ENCODE measurements at places on chromosomes 13 and 19.

DNA sequence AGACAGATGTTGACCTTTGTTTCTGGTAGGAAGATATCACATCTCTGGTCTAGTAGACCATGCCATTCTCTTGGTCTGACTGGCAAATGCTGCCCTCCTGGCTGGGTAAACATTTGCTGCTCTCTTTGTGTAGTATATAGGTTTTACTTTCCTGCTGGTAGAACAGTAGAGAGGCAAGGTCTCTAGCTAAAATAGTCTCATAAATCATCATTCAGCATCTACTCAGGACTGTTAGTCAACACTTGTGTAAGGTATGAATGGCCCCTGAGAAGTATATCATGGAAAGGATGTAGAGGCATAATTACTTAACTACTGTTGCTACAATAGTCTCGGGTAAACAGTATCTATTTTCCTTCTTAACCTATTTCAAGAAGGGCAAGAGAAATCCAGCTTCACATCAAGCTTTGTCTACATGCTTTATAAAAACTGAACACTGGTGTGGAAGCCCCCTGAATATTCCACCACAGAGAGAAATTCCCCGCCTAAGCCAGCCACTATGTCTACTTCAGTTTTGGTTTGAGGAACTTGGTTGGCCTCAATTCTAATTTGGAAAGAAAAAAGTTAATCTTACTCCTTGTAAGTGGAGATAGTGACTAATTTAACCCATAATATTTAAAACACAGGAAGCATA, 18.4 kb upstream of the MYCBP2 start:
- DNase-seq: peak; percentile 99

GRCh38 chr19:32646556-32646955, 28.4 kb downstream of the ANKRD27 start:
- DNase-seq: no peak

GRCh38 chr13:92390217-92390616, 836.4 kb upstream of the GPC6 start:
- peak; percentile 93 for DNase-seq

DNA sequence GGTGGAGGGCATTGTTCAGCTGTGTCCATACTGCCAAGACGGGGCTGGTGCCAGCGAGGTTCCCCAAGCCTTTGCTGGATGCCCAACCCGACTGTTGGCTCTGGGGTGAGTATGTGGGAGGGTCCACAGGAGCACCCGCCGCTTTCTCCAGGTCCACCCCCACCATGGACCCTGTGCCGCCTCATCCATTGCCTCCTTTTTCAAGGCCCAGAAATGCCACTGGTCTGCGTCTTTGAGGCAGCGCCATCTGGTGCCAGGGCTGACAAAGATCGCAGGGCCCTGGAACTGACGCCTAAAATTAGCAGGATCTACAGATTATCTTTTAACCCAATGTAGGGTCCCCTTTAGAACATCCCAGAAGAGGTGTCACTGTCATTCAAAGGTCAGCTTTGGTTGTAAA, 34.6 kb downstream of the NFIX start:
- DNase-seq: no peak

GRCh38 chr13:83825676-83826075, 56.6 kb downstream of the SLITRK1 start:
- no peak for DNase-seq

GRCh38 chr19:13990085-13990484, 16.0 kb downstream of the RFX1 start:
- no peak for DNase-seq

DNA sequence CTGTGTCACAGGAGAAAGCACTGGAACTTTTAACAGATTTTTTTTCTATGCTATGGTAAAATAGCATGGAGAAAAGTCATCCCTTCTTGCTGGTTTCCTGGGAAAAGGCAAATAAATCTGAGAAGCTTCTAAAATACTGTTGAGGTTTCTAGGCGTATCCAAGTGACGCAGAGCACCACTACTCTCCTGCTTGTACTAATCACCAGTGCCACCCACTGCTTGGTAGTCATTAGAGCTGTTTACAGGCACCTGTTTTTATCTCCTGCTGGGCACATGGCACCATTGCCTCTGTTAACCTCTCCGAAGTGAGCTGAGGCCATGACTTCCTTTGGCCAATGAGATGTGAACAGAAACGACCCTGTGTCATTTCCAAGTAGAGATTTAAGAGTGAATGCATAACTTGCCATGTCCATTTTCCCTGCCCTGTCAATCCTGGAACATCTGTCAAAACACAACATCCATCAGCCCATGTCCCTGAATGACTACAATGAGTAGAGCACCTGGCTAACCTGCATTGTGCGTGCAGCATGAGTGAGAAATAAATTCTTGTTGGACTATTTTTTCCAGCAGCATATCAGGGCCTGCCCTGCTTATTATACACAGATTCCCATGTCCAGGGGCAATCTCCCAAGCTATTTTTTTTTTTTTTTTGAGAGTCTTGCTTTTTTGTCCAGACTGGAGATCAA, 17.3 kb upstream of the OXGR1 start:
- DNase-seq: peak; percentile 42

DNA sequence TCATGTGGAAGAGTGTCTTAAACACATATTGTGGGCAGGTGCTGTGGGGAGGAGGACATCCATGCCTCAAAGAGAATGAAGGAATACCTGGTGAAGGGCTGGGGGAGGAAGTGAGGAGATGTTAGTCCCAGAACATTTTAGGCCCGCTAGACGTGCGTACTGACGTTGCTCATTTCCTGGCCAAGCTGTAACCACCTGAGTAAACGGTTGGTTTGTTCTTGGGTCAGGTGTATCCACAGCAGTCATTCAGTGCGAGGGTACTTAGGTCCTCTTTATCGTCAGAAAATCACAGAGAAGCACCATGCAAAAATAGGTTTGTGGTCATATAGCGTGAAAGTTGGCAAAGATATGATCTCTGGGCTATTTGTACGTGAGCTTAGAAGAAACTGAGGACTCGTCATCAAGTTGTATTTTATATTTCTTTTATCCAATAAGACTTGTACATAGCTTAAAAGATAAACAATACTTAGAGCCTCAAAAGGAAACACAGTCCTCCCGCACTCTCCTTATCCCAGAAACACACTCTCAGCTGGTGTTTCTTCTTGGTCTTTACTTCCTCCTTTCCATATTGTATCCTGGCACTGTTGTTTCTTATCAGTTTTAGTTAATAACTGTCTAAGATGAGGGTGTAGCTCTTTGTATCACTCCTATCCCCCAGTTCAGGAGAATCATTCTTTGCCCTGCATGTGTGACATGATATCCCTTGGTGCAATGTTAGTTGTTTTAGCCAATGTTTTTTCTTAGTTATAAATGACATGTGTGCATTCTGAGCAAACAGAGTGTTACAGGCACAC, 52.0 kb downstream of the ARHGEF7 start:
- DNase-seq: no peak

GRCh38 chr13:48000559-48001113, 437 bp downstream of the SUCLA2 start:
- no peak for DNase-seq
